ENCODE measurements at places on chromosomes 4 and X.
A peak's percentile ranks its signal among the peaks of the same experiment; 100 is the strongest.

- no peak for DNase-seq
Measured at GRCh38 chr4:70629469-70630090, 1.0 kb downstream of the ENAM start.

DNA sequence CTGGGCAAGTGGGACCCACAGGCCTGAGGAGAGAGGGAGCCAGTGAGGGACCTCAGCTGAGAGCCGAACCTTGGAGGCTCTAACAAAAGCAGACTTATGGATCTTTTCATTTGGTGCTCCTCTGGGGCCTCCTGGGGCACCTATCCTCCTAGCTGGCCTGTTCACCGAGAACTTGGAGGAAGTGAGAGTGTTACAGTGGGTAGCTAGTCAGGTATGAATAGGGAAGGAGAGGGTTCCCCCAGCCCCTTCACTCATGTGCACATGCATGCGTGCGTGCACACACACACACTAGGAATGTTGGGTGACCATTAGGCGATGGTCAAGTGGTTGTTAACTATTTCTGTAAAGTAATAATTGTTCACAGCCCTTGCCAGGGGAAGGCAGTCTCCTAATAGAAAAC is 18.6 kb upstream of the TMEM185A start:
- DNase-seq: no peak

GRCh38 chr4:82780752-82781231 is 17.8 kb downstream of the SCD5 start:
- DNase-seq: peak; percentile 57

- no peak for DNase-seq
Measured at GRCh38 chr4:76886214-76886613, 11.7 kb downstream of the SOWAHB start.

All from cardiac muscle cell (in vitro differentiated cells and primary cell).